ENCODE measurements at places on chromosomes 4 and X.

GRCh38 chr4:158857951-158858350 is 89.1 kb downstream of the FNIP2 start:
- no peak for DNase-seq

- DNase-seq, result no peak
These were observed 28.5 kb upstream of the CRMP1 start for GRCh38 chr4:5921101-5921980.

DNA sequence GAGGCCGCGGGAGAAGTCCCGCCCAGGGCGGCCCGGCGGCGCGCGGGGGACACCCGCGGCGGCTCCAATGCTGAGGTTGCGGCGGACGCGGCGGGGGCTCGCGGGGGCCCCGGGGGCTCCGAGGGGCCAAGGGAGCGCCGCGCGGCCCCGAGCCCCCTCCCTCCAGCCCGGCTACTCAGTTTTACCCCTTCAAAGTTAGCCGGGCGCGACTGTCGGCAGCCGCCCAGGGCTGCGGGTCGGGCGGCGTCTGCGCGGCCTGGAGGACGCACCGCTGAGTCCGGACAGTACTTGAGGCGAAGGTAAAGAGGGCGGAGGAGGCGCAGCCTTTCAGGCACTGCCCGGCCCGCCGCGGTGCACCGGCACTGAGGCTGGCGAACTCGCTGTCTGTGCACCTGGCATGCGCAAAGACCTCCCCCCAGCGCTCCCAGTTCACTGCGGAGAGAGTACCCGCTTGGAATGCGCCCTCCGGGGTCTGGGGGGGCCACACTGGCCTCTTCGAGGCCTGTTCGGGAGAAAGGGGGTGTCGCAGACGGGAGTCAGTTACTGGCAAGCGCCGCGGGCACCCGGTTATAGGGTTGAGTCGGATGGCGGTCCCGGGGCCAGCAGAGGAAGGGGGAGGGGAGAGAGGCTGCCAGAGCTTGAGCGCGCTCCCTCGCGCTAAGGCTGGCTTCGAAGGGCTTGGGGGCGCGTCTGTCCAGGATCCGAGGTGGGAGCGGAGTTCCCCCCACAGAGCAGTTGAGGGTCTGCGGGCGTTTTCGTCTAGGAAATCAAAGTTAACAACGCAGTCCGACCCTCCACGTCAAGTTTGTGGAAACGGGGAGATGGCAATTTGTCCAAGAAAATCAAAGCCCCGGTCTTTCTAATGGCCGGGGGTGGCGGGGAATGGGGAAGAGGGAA is 1.1 kb downstream of the PCDH19 start:
- DNase-seq, result no peak

DNA sequence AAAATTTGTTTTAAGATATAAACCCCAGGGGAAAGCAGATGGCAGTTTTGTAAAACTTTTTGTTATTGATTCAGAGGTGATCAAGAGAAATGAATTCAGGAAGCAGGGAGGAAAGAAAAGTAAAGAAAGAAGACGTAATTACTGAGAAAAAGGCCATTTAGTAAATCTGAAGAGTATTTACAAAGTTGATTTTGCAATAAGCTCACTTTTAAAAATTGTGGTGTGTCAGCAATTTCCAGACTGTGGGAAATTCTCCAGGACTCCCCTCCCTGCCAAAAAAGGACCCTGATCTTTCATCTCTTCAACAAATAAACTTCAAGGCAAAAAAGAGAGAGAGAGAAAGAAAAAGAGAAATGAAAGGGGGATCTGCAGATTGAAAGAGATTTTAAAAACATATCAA is 36.6 kb downstream of the PCYT1B start:
- DNase-seq, result no peak

DNA sequence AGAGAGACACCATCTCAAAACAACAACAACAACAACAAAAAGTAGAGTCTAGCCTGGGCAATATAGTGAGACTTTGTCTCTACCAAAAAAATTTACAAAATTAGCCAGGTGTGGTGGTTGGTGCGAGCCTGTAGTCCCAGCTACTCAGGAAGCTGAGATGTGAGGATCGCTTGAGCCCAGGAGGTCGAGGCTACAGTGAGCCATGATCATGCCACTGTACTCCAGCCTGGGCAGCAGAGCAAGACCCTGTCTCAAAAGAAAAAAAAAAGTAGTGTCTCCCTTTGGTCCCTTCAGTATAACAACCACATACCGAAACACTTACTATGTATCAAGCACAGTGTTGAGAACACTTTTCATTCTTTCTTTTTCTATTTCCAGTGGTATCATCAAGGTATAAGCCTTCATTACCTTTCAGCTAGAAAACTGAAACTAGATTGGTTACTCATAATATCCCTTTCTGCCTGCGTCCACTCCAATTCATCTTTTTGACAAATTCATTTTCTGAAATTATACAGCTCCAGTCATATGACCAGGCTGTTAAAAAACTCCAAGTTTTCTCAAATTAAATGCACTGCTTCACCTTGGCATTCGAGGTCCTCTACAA is 54.1 kb downstream of the RPS6KA3 start:
- peak; percentile 16 for DNase-seq

DNA sequence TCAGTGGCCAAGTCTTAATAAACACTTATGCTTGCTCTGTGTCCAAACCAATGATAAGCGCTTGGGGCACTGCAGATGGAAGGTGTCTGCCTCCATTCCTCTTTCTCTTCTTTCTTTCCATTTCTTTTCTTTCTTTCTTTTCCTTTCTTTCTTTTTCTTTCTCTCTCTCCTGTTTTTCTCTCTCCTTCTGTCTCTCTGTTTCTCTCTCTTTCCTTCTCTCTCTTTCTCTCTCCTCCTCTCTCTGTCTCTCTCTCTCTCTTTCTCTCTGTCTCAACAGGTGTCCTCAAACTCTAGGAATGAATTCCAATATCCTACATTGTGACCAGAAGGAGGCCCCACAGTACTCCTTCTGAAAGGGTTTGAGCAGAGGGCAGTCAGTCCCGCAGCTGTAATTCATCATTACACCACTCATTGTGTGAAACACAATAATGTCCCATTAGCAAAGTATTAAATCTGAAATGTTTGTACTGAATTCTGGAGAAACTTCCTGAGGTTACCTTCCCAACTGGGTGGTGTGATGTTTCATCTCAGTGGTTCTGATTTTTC is 66.5 kb upstream of the PAGE1 start:
- DNase-seq, result no peak

GRCh38 chrX:101117701-101118100 is 19.7 kb downstream of the CENPI start:
- DNase-seq, result no peak

GRCh38 chr4:142347241-142347640 is 498.9 kb downstream of the INPP4B start:
- no peak for DNase-seq

DNA sequence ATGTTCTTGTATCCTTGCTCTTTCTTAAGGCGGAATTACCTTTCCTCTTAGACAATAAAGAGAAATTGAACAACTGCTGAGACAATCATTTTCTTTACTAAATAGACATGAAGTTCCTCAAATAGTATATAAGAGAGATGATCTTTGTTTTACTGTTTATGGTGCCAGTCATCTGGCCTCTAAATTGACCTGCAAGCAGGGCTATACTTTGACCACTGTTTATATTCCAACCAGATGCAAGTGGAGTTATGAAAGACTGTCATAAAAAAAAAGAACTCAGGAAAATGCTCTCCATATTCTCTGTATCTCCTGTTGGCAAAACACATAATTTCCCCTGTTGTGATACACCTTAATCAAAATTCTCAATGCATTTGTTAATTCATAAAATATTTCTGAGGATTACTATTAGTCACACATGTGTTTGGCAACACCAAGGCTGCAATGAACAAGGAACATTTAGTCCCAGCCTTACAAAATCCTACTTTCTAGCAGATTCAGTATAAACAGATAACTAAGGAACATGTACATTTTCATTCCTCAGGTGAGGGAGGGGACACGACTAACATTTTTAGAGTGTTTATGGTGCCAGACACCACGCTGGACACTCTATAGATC is 562.3 kb downstream of the KCNIP4 start:
- no peak for DNase-seq

- DNase-seq, result peak; percentile 14
These were observed 93.7 kb downstream of the FAAH2 start for GRCh38 chrX:57380026-57380796.

DNA sequence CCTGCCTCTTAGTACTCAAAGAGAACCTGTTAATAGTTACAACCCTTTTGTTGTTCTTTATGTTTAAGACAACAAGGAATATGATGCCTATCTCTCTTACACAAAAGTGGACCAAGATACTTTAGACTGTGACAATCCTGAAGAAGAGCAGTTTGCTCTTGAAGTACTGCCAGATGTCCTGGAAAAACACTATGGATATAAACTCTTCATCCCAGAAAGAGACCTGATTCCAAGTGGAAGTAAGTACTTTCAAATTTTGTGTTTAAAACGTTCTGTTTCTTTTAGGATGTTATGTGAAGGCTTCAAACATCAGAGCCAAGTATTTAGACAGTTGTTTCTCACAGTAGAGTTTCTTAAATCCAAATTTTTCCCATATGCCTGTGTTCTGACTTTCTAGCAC is 67.2 kb upstream of the NRK start:
- no peak for DNase-seq

DNA sequence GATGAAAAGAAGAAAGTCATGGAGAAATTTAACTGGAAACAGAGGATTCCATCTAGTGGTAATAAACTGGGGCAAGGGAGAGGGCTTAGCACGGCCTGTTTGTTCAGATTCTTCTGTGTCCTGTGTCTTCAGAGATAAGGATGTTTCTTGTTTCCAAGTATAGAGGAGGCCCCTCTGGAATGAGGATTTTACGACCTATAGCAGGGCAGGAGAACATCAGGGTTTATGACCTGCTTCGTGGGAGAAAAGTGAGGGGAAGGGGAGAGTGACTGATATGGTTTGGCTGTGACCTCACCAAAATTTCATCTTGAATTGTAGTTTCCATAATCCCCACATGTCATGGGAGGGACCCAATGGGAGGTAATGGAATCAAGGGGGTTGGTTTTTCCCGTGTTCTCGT is 93.0 kb upstream of the LDB2 start:
- DNase-seq, result no peak

DNA sequence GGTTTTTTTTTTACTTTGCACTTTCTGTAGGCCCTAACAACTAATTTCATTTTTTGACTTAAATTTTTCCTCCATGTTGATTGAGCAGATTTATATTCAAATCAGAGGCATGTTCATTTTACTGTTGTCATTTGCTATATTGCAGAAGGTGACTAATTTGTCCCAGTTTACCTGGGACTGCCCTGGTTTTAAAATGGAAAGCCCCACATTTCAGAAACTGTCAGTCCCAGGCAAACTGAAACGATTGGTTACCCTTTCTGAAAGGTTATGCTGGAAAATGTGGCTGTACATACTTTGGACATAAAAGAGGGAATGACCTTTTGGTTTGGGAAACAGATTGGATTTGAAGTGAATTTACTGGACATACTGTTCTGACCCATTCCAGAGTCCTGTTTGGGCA is 160.0 kb downstream of the SPCS3 start:
- DNase-seq, result no peak

DNA sequence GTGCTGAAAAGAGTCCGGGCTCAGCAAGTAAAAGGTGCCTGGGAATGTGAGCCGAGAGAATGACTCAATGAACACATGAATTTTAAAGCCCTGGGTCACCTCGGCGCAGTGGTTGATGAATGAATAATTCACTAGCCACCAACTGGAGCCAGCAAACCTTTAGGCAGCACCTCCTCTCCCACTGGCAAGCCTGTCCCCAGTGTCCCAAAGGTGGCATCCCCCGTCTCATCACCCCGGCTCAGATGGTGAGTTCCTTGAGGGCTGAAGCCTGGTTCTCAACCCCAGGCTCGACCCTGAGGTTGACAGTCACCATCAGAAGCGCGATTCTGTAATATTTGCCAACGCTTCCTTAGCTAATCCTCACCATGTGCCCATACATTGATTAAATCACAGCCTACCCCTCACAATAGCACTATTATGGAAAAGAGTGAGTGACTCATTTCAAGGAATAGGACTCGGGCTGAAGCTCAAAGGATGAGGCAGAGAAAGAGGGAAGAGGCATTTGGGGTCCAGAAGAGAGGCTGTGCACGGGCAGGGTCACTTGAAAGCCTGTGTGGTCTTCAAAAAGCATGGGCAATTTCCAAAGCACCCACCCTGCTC is 2.7 kb upstream of the CCNQ start:
- no peak for DNase-seq

DNA sequence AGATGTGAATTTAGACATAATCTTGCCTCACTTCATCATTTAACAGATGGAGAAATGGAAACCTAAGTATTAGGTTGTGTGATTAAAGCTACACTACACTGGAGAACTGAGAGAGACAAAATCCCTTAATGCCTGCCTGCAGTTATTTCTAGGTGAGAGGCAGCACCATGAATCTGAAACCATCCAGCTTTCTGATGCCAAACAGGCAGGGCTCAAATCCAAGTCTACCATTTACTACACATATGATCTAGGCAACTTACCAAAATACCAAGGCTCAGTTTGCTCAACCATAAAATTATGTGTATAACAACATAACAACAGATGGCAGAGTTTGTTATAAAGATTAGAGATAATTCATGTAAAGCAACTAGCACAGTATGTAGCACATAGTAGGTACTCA is 38.7 kb downstream of the GABRA4 start:
- DNase-seq, result no peak

DNA sequence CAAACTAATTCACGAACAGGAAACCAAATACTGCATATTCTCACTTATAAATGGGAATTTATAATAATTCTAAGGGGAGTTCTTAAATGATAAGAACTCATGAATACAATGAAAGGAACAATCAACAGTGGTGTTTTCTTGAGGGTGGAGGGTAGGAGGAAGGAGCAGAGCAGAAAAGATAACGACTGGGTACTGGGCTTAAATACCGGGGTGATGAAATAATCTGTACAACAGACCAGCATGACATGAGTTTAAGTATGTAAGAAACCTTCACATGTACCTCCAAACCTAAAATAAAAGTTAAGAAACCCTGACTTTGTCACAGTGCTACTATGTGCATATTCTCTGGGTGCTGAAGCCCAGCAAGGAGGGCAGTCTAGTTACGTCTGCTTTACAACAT is 6.6 kb downstream of the FREM3 start:
- no peak for DNase-seq

GRCh38 chr4:138348055-138348454 is 105.9 kb upstream of the SLC7A11 start:
- no peak for DNase-seq

GRCh38 chr4:79695848-79696247 is 287.8 kb upstream of the GK2 start:
- no peak for DNase-seq

DNA sequence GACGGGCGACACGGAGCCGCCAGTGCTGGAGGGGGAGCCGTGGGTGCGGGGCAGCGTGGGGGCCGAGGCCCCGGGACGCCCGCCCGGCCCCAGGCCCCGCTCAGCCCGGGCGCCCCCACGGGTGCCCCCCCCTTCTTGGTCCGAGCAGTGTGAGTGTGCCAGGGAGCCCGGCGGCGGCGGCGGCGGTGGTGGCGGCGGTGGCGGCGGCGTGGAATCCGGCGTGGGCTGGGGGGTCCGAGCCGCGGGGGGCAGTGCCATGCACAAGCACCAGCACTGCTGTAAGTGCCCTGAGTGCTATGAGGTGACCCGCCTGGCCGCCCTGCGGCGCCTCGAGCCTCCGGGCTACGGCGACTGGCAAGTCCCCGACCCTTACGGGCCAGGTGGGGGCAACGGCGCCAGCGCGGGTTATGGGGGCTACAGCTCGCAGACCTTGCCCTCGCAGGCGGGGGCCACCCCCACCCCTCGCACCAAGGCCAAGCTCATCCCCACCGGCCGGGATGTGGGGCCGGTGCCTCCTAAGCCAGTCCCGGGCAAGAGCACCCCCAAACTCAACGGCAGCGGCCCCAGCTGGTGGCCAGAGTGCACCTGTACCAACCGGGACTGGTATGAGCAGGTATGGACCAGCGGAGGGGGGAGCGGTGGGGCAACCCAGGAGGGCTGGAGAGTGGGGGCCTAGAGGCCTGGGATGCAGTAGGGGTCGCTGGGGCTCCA is 466 bp downstream of the DLG3 start:
- no peak for DNase-seq

- no peak for DNase-seq
These were observed 114.5 kb upstream of the KIT start for GRCh38 chr4:54543088-54543795.

All from GM06990 (cell line).